Osteoblast (primary cell): ENCODE measurements at places on chromosomes 1 and 21. TPM values are rescaled to one million over a fixed set of nuclear protein-coding genes. Genes with fewer than 3 reads are reported as not detected.
A peak's percentile ranks its signal among the peaks of the same experiment; 100 is the strongest.

Gene RNU1-3
- total RNA-seq = under 0.01 TPM in 1 of 2 replicates, not detected in the other

GRCh38 chr1:235015291-235015985, 113.2 kb downstream of the TOMM20 start:
- DNase-seq = no peak

- DNase-seq = peak; percentile 79
Observed at GRCh38 chr1:27109103-27109822, 45.7 kb downstream of the SLC9A1 start.

DNA sequence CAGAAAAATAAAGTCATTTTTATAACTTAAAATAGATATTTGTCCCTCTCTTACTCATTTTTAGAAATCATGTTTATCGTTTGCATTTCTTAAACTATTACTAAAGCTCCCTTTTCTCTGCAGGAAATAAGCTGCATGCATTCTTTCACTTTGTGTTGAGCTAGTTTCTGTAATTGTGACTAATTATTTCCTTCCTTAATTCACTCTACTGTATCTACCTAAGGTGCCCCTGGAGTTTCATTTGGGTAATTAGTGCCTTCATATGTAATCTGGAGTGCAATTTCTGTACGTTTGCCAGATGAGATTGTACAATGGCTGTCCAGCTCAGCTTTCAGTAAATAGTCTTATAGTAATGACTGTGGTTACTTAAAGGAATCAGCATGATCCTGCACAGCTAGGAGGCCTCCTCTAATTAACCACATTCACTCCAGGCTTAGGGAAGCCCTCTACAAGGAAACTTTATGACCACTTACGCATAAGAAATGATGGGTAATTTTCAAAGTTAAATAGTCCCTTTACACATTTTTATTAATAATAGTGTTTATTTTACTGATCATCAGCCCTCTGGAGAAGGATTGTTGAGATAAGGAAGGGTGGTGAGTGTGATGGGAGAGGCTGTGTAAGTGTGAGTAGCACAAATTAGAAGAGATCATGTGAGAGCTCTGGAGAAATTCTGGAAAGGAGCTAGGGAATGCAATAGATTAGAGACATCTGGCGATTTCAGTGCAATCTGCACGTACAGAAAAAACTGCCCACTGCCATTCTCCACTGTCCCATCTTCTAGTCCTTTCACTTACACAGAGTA, 86.8 kb downstream of the LRRC8C start:
- DNase-seq = no peak
